Naive thymus-derived CD4-positive, alpha-beta T cell (primary cell): ENCODE measurements at places on chromosomes 7 and 10. TPM values are rescaled to one million over a fixed set of nuclear protein-coding genes. Genes with fewer than 3 reads are reported as not detected.

PIK3CG gene
- total RNA-seq = 29.7 TPM

CLDN3 gene
- not detected for total RNA-seq

MNX1 gene
- not detected for total RNA-seq

CLDN12 gene
- 2.0 TPM for total RNA-seq

CHN2 gene
- total RNA-seq = 0.34 and 0.76 TPM in 2 replicates

TRIL gene
- not detected for total RNA-seq

IFIT1B gene
- total RNA-seq = not detected

C10orf105 gene
- 0.19 TPM for total RNA-seq

JAKMIP3 gene
- total RNA-seq = 0.15 TPM

PDE6C gene
- total RNA-seq = not detected

UTF1 gene
- total RNA-seq = not detected

VGF gene
- total RNA-seq = not detected

ARID5B gene
- 57.3 and 60.8 TPM in 2 replicates for total RNA-seq

ZNF425 gene
- 4.9 TPM for total RNA-seq

KRIT1 gene
- 73.5 TPM for total RNA-seq

PNPLA8 gene
- 57.4 TPM for total RNA-seq

CYP2C8 gene
- not detected for total RNA-seq

SPACDR gene
- total RNA-seq = 6.2 TPM

GPR85 gene
- total RNA-seq = not detected

BTBD16 gene
- total RNA-seq = not detected

FAM25A gene
- not detected for total RNA-seq

DPP6 gene
- total RNA-seq = not detected

STEAP2 gene
- not detected for total RNA-seq

MMD2 gene
- total RNA-seq = not detected

RASSF4 gene
- 7.7 TPM for total RNA-seq

PIP gene
- not detected in 2 replicates for total RNA-seq

SLC18A3 gene
- total RNA-seq = not detected

C7orf57 gene
- not detected for total RNA-seq

KCND2 gene
- not detected in 2 replicates for total RNA-seq

ZNF239 gene
- 1.9 TPM for total RNA-seq

CNPY1 gene
- total RNA-seq = not detected

CCDC136 gene
- total RNA-seq = 14.0 TPM

MEOX2 gene
- not detected in 2 replicates for total RNA-seq

VSTM4 gene
- total RNA-seq = not detected

EXOC6 gene
- 10.8 and 12.1 TPM in 2 replicates for total RNA-seq

NKX2-3 gene
- not detected in 2 replicates for total RNA-seq

BET1 gene
- 9.9 TPM for total RNA-seq

ERLIN1 gene
- 14.0 TPM for total RNA-seq

GFRA1 gene
- not detected for total RNA-seq

MBL2 gene
- not detected for total RNA-seq

OR2A1 gene
- 0.19 TPM for total RNA-seq

CARD11 gene
- total RNA-seq = 117 and 118 TPM in 2 replicates

ACSL5 gene
- total RNA-seq = 68.1 and 72.5 TPM in 2 replicates

EFCAB10 gene
- total RNA-seq = 0.75 TPM

SPDYE5 gene
- 0.30 TPM for total RNA-seq

PPP1R9A gene
- 1.4 TPM for total RNA-seq
